Stimulated activated CD4-positive, alpha-beta T cell treated with anti-CD3 and anti-CD28 coated beads, Interleukin-2, amount 100 ng/mL, for 4 hours (primary cell): ENCODE measurements at places on chromosomes 2 and 18.

DNA sequence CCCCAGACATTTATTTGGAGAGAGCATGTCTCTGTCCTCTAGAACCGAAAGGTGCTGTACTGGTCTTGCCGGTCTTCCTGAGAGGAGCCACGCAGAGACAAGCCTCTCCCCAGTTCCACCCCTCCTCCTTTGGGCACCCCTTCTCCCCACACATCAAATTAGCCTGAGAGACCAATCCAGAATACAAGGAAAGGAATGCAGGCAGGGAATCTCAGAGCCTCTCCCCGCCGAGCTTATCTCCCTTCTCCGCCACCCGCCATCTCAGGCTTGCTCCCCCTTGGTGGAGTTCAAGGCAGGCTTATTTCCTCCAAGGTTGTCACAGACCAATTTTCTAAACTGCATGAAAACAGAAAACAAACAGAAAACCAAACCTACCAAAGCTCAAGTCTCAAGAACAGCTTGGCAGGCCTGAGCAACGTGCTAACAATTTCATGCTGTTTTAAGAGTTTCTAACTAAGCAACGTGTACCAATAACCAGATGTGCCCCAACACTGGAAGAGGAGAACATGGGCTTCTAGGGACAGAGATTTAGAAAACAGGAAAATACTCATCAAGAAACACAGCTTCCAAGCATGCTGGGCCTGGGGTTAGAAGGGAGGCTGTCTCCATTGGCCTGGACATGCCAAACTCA is 124.5 kb upstream of the PKDCC start:
- DNase-seq = no peak

DNA sequence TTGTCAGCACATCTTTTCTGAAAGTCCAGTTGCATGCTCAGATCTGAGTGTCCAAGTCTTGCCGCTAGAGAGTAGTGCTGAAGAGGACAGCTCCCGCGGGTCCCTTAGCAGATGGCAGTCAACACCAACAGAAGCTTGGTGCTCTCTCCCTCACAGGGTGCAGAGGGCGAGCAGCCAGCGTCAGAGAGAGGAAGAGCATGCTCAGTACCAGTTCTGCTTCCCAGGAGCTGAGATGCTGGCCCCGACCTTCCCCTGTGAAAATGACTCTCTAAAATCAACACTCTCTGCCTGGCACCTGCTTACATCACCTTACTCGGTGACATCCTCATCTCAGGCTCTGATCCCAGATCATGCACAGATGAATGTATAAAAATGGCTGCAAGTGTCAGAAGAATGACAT is 86.0 kb upstream of the TWIST2 start:
- DNase-seq = no peak

- DNase-seq = no peak
These were observed 2.4 kb upstream of the CELF4 start for GRCh38 chr18:37567994-37568359.

GRCh38 chr2:154158101-154158500 is 286.4 kb downstream of the GALNT13 start:
- DNase-seq = no peak

GRCh38 chr2:43593254-43593653 is 2.6 kb downstream of the THADA start:
- no peak for DNase-seq

DNA sequence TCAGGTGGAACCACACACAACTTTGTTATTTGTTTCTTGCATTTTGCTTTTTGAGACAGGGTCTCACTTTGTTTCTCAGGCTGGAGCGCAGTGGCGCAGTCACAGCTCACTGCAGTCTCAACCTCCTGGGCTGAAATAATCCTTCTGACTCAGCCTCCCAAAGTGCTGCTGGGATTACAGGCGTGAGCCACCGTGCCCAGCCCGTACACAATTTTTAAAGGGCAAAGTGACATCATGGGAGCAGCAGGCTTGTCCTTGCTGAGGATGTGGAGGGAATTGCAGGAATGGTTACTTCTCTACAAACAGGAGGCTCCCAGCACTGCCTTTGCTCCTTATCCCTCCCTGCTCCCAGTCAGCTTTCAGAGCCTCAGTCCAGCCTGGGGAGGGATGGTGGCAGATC is 355.9 kb upstream of the KLHL29 start:
- DNase-seq = no peak

DNA sequence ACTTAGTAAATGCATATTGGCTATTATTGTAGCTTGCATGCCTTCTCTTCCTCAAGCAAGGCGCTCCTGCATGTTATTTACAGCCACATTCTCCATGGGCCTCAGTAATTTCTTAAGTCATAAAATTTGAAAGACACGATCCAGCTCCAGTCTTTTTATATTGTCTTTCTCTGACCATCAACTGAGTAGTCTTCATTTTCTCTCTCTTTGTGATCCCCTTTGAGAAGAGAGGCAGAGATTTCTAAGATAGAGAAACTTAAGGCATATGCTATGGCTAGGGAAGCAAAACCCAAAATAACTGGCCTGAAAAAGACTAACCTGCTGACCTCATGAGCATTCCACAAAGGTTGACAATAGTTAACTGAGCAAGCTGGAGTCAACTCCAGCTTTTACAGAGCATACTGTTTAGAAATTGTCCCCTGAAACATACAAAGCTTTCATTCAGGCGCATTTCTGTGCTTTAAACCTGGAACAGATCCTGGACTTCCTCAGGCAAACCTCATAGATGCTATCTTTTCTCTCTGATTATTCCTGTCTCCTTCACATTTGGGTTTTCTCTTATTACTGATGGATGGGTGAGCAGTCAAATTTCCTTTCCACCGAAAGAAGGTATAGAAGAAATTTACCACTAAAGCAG is 4.6 kb downstream of the DPP4 start:
- DNase-seq = no peak

- DNase-seq = no peak
These were observed 1348.0 kb upstream of the TMEFF2 start for GRCh38 chr2:193542762-193543161.

DNA sequence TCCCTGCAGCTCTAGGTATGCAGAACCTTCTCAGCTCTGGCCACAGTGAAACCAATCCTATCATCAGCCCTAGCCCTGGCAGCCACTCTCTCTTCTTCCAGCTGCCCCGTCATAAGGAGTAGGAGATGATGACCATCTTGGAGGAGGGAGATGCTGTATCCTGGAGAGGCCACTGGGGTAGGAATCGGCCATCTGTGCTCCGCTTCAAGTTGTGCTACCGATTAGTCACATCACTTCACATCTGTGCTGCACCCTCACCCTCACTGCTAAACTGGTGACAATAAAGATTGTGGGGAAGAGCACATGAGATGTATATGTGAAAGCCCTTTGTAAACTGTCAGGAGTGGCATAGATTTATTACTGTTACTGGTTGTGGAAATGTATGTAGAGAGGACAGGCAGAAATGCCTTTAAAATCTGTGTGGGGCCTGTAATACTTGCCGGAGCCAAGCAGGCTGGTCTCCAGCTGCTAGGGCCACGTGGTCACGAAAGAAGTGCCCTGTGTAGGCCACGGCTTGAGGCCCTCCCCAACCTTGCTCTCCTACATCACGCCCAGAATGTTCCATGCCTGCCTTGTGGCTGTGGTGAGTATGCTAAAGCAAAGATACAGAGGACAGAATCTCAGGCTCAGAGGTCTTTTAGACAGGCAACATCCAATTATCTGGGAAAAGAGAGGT is 236.8 kb downstream of the CLIP4 start:
- DNase-seq = no peak

GRCh38 chr2:202267495-202267894 is 1.9 kb downstream of the NOP58 start:
- DNase-seq = no peak

DNA sequence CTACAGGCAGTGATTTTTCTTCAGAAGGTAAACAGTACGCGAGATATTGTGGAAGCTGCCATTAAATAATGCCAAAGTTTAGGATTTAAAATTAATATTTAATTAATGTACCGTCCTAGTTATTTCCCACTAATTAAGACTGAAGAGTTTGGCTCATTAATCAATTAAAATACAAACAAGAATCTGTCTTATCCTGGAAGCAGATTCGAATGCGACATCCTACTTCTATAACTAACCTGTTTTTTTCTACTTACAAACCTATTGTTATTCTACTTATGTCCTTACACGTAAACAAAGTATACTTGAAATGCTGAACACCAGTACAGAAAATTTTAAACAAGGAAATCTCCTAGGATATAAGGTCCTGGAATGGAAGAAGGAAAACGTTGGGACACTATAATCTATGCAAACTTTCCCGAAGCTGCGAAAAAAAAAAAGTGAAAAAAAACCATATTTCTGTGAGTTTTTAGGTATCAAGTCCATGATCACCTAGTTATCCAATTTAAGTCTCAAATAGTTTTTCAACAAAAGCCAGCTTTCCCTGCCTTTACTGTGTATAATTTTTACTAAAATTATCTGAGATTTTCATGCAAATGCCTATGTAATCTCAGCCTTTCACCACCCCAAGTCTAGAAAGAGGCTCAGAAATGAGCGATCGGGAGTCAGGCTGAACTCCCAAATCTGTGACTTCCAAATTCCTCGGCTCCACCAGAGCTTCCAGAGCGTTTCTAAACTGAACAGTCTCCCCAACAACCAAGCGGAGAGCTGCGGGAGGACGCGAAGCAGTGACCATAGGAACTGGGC is 1.2 kb upstream of the C2orf15 start:
- DNase-seq = no peak

GRCh38 chr18:48181857-48182256 is 227.3 kb downstream of the ZBTB7C start:
- DNase-seq = no peak

- no peak for DNase-seq
These were observed 14.4 kb upstream of the SP140L start for GRCh38 chr2:230312638-230313037.

DNA sequence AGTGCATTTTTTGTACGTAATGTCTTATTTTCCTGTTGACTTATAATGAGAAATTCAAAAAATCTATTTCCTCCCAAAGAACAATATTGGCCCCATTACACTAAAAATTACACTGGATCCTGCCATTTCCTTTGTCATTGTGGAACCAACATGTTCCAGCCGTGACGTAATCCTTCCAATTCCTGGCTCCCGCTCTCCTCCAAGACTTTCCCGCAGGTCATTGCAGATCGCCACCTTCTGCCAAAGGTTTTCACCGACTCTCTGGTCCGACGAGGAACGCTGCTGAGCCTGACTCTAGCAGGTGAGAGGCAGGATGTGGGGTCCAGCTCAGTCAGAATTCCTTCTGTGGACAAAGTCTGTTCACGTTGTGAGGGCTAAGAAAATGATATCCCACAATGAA is 38.0 kb downstream of the PTGR3 start:
- no peak for DNase-seq

DNA sequence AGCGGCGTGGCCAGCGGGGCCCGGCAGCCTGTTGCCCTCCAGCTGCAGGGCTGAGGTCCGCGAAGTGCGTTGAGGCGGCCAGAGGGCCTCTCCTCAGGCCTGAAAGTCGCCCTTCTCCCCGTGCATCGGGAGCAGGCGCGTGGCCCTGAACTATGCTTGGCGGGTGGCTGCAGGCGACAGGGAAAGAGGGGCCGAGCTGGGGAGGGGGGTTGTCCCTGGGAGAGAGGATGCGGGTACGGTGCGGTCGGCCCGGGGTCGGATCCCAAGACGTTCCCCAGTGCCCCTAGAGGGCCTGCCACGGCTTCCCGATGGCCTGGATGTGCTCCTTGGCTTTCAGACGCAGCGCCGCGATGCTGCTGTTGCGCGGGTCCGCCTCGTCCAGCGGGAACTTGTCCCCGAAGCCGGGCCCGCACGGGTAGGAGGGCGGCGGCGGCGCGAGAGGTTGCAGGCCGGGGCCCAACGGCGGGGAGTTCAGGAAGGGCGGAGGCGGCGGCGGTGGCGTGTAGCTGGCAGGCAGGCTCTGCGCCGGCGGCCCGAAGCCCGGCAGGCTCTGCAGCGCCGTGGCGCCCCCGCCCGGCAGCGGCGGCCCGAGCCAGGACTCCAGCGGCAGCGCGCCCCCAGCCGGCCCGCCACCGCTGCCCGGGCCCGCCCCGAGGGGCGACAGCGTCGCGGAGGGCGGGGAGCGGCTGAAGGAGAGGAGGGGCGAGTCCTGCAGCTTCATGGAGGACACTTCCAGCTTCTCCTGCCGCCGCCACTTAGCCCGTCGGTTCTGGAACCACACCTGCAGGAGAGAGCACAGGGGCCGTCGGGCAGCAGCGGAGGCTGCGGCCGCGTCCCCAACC is 4.3 kb downstream of the RAX start:
- no peak for DNase-seq

DNA sequence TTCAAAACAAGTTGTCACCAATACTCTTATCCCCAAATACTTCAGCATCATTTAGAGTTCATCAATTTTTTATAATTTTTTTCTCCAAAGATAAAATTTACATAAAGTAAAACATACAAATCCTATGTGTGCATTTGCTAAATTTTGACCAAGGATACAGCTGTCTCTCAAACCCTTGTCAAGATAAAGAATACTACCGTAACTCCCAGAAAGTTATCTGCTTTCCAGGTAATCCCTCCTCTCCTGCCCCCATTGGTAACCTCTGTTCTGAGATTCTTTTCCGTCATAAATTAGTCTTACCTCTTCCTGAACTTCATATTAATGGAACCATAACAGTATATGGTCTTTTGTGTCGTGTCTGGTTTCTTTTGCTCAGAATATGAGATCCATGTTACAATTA is 49.2 kb downstream of the BCL2L11 start:
- DNase-seq = no peak

GRCh38 chr2:51093016-51093415 is 61.1 kb upstream of the NRXN1 start:
- DNase-seq = no peak

- DNase-seq = no peak
These were observed 36.9 kb upstream of the SERPINB2 start for GRCh38 chr18:63850636-63851035.

- no peak for DNase-seq
These were observed 80.6 kb downstream of the ARHGAP15 start for GRCh38 chr2:143209570-143210445.

DNA sequence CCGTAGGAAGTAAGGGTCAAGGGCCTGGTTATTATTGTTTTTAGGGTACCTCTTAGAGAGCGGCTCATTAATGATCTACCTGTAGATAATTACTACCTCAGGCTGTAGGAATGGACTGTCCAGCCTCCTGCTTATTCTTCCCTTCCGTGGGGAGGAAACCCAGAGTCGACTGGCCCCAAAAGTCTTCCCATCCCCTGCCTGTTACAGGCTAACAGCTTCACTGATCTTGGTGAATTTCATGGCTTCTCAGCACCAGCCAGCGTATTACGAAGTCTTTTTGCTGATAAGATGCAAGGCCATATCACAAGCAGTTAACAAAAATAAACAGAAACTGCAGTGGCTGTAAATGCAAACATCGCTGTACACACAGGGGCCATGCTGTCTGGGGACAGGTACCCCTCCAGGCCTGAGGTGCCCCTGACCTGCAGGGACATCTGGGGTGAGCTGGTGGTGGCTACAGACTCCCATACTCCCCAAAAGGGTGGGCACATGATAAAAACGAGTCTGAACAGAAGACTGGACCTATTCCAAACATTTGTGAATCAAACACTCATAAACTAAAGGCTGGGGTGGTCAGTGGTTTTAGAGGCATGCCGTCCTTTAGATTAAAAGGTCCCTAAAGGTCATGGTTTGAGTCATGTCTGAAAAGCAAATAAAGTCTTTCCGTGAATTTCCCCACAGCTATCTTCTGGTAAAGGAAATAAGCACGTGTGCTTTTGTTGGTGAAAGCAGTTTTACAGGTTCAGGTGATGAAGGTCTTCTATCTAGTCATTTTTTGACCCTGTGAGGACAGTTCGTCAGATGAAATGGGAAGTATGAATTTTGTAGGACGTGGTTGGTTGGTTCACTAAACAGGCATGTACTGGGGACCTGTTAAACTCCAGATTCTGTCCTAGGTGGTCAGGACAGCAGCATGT is 36.7 kb downstream of the TTC39C start:
- DNase-seq = no peak

GRCh38 chr2:176483476-176483875 is 214.2 kb downstream of the MTX2 start:
- no peak for DNase-seq

- DNase-seq = no peak
These were observed 942.6 kb downstream of the SUCLG1 start for GRCh38 chr2:83516503-83516902.
